ENCODE measurements at places on chromosomes 3 and 15. TPM values are rescaled to one million over a fixed set of nuclear protein-coding genes. Genes with fewer than 3 reads are reported as not detected.

The IL20RB gene
- 4.4 TPM for total RNA-seq

The NEIL1 gene
- 13.3 TPM for total RNA-seq

The GRM7 gene
- not detected for total RNA-seq

The CDHR4 gene
- 0.36 TPM for total RNA-seq

The DPPA2 gene
- total RNA-seq, result not detected

The SPINK8 gene
- total RNA-seq, result not detected

The SAXO2 gene
- total RNA-seq, result 6.6 TPM

The ZNF80 gene
- total RNA-seq, result 0.24 TPM

The NR2E3 gene
- total RNA-seq, result not detected

The GALNT15 gene
- 135 TPM for total RNA-seq

The ATP10A gene
- total RNA-seq, result 14.1 TPM

The C3orf20 gene
- not detected for total RNA-seq

The NAA80 gene
- 6.3 TPM for total RNA-seq

The GCNT3 gene
- total RNA-seq, result not detected

The ITPR1 gene
- total RNA-seq, result 38.3 TPM

The TUSC7 gene
- total RNA-seq, result not detected

The RAB8B gene
- total RNA-seq, result 36.0 TPM

All from omental fat pad (tissue), 4 donors.